8988T (cell line): ENCODE measurements at places on chromosomes 12 and 14.
A peak's percentile ranks its signal among the peaks of the same experiment; 100 is the strongest.

DNA sequence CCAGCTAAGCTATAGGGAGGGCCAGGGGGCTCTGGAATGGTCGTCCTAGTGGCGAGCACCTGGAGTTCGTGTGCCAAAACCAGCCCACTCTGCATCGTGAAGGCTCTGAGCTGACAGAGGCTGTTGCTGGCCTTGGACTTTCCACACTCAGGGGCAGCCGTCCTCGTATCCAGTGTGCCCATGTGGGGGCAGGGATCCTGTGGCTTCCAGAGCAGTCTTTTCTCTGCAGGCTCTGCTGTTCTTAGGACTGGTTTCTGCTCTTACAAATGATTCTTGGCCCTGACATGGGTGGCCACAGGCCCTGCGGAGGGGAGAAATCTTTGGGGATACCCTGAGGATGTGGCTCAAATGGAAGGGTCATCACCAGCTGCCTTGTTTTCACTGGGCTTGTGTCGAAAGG lies 177.4 kb upstream of the FKBP4 start:
- DNase-seq: no peak

DNA sequence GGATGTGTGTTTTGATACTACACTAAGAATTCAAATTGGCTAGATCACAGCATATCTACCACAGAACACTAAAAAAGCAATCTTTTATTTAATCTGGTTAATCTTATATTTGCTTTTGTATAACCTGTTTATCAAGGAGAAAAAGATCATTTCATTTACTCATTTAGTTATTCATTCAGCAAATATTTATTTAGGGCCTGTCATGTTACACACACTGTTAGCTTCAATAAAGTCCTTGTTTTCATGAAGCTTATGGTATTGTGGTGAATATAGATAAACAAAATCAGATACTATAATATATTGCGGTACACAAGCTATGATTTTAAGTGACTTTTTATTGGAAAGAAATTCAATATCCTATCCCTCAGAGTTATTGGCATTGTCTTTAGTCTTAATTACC lies 350.8 kb downstream of the LRFN5 start:
- no peak for DNase-seq

DNA sequence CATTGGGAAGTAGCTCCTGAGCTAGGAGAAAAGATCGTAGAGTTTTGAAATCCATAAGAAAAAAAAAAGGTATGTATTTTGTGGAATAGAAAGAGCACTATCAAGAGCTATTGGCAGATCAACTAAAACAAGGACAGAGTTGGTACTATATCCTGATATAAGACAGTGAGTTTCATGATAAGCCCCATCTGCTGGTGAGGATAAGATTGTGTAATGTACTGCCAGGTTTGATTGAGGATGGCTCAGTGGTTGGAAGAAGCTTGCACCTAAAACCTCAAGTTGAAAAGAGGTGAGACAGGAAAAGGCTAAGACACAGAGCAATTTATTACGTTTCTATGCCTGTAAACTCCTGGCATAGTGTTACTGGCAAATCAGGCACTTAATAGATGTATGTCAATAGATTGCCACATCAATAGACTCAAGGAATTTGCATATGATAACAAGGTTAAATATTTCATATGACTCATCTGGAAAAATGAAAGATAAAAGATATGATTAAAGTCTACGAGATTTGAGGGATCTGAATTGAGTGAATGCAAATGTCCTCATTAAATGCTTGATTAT lies 525.6 kb downstream of the FLRT2 start:
- DNase-seq: no peak

- DNase-seq: peak; percentile 58
These were observed 790 bp downstream of the DYNC1H1 start for GRCh38 chr14:101965181-101965544.

- no peak for DNase-seq
These were observed 154.7 kb downstream of the SLC38A4 start for GRCh38 chr12:46671102-46671501.

DNA sequence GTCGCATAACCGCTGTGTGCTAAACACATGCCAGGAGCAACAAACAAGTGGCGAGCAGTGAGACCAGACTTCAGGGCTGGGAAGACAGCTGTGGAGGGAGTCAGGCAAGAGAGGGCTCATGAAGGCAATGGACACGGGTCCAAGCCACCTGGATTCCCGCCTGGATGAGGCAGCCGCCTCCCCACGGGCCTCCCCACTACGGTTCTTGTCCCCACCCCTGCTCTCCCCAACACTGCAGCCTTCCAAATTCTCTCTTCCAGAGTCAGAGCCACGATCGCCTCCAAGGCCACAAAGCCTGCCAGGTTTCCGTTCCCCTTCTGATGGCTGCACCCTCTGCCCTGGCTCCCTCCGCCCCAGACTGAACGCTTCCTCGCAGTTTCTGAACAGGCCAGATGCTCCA lies 36.1 kb upstream of the PIWIL1 start:
- DNase-seq: no peak

- DNase-seq: no peak
These were observed 67.9 kb upstream of the PDE3A start for GRCh38 chr12:20300457-20300856.

DNA sequence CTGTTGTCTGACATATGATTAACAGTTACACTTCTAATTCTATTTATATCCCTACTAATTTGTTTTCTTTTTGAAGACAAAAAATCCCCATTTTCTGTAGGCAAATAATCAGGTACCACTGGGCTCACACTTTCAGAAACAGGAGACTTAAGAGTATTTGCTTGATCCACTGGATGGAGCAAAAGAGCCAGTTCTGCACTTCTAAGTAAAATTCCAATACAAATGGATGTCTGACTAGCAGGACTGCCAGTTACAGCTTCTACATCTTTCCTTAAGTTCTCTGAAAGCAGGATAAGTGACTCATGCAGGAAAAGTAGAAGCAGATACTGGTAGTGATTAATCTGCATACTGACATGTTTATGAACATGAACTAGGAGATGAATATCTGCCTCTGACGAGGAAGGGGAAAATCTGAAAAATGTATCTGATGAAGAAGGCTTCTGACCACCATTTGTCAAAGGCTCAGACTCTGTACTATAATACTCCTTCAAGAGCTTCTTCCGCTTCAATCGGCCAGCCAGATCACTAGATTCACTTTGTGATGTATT lies 73.8 kb upstream of the ANKS1B start:
- no peak for DNase-seq

DNA sequence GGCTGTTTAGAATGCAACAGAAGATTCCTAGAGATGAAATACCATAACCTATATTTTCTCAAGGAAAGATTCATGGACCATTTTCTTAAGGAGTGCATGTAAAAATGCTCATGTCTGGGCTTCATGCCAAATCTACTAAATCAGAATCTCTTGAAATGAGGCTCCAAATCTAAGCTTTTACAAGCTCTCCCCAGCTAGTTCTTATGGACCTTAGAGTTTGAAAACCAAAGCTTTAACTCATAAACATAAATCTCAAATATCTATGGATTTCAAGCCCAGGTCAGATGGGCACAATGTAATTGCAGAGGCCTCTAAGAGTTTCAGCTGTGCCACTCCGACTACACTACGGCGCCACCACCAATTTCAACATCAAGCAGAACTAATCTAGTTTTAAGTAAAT lies 117.3 kb upstream of the CAND1 start:
- DNase-seq: no peak

DNA sequence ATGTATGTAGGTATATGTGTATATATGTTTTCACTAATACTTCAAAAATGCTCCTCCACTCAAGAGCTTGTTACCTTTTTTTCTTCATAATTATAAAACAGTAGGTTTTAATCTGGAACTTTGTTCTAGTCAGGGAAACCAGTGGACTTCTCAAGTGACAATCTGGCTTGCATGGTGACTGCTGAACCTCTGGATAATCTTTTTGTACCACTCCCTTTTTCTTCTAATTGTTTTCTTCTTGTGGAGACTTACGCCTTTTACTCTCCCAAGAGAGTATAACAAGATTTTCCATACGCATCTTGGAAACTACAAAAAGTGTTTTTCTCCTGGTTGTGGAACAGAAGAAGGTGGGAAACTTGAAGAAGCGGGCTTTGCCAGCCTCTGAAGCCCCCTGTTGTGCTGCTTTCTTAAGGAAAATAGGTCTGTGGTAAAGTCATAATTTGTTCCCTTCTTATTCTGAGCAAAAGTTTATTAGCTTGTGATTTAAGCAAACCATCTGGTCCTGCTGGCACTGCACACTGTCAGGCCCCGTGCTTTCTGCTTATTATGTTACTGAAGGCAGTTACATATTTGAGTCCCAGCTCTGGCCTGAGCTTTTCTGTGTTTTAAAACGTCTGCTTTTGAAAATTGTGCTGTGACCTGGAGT lies 291.8 kb downstream of the ERC1 start:
- DNase-seq: no peak

GRCh38 chr12:65329721-65330120 lies 51.2 kb downstream of the MSRB3 start:
- no peak for DNase-seq

GRCh38 chr12:90071996-90072395 lies 363.4 kb upstream of the ATP2B1 start:
- no peak for DNase-seq

DNA sequence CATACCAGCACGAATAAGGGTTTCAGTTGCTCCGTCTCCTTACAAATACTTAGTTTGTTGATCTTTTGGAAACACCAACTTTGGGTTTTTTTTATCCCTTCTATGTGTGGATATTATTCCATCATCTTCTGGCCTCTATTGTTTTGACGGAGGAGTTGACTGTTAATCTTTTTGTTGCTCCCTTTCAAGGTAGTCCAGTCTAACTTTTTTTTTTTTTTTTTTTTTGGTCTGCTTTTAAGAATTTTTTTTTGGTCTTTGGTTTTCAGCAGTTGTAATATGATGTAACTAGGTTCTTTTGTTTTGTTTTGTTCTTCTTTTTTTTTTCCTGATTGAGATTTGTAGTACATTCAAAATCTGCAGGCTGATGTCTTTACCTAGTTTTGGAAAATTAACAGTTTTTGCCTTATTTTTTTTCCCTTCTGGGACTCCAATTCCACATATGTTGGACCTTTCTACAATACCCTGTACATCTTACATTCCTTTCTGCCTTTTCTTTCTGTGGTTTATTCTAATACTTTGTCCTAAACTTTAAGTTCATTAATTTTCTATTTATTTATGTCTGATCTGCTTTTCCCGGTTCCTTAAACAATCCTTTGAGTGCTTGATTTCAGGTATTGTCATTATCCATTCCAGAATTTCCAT lies 54.9 kb downstream of the DNAH10 start:
- DNase-seq: no peak

DNA sequence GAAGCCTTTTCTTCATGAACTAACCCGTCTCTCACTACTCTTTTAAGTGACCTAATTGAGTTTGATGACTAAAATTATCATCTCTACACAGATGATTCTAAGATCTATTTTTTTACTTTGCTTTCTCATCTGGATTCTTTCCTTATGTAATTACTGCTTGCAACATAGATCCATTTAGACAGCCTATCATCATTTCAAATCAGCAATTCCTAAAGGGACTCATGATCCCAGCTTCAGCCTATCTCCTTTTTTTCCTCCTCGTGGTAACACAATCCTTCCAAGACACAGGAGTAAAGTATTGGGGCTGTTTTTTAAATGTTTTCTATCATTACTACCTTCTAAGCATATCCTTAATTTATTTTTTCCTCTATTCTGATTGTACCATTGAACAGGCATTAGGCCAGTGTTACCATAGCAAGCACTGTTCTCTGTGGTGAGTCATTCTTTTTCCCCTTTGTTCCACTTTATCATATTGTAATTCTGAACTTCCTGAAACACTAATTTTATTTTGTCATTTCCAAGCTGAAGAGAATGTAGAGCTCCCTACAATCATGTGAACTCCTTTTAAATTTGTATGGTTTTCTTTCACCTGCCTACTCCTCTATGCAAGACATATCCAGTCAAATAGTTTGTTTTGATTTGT lies 190.4 kb upstream of the FAR2 start:
- DNase-seq: no peak

DNA sequence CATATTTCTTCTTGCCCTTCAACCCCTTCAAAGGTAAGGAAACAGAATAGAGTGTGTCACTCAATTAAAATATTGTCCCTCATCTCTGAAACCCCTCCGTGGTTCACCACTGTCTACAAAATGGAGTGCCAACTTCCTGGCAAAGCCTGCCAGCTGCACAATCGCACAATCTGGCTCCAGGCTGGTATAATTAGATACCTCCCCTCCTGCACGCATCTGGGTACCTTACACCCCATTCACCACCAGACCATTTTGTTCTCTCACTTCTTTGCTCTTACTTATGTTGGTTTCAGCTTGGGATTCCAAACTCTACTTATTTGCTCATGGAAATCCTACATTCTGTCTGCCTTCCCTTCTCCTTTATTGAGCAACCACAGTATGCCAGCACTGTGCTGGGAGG lies 314.9 kb downstream of the NUAK1 start:
- DNase-seq: no peak

DNA sequence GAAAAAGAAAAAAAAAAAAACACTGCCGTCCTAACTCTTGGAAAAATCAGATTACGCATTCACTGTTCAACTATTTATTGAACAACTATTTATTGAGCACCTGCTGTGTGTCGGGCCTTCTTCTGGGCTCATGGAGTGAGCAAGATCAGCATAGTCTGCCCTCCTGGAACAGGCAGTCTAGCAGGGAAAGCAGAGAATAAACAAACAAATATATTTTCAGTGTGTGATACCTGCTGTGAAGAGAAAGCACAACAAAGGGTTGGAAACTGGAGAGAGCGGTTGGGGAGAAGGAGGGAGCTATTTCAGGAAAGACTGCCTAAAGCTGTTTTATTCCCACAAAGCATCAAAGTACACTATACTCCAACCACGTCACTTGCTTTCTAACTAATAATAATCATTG lies 10.8 kb downstream of the PROX2 start:
- DNase-seq: no peak

DNA sequence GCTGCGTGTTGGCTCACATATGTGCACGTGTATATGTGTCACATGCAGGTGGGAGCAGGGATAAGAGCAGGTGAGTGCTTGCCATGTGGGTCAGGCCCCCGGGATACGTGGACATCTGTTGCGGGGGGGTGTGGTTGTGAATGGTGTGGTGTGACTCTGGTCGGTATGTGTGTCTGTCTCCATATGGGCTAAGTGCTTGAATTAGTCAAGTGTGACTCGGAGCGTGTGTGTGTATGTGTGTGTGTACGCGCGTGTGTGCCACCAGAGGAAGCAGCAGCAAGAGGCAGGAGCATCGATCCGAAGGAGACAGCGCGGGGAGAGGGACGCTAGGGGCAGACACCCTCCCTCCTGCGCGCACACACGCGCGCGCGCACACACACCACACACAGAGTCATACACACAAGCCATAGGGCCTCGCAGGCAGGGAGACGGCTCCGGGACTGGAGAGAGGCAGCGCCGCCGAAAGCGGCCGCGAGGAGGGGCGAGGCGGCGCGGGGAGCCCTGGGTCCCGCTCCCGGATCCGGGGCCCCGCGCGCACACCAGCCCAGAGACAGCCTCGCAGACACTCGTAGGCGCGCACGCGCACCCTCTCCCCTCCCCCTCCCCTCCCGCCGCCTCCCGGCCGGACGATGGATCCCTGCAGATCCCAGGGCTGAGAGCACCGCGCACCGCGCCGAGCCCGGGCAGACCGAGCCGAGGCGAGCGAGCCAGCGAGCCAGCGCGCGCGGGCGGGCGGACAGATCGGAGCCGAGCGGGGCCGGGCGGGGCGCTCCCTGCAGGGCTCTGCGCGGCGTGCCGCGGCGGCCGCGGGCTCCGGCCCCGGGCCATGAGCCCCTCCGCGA lies at the start of gene ASIC1:
TSS of gene ASIC1 (plus strand) at position 597 of the 842 bp plus-strand sequence. CDS start 1,171 bp downstream, outside the sequence.
- DNase-seq: peak; percentile 83

GRCh38 chr12:18888047-18888446 lies 150.1 kb downstream of the CAPZA3 start:
- no peak for DNase-seq
